Adrenal gland (tissue), 19 donors: ENCODE measurements at places on chromosomes 7 and 10. TPM values are rescaled to one million over a fixed set of nuclear protein-coding genes. Genes with fewer than 3 reads are reported as not detected.

DNA sequence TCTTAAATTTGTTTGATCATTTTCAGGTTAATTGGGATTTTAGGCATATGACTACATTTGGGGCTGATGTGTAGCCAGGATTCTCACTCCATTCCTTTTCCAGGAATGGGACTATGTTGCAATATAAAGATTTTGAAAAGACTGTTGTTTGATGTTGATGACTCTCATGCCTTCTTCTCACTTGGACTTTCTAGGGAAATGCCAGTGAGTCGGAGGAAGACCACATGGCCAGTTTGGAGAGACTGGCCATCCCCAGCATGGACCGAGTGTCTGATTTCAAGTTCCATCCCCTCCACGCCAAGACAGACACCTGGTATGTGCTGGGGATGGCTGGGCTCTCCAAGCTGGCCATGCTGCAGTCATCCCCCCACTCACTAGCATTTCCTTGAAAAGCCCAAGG lies 5.5 kb downstream of the IGFBP3 start:
- H3K27ac ChIP-seq, result no peak overlapping the region
- DNase-seq, result no peak
- no peak overlapping the region for H3K4me3 ChIP-seq
- H3K4me1 ChIP-seq, result peaks cover 4% of the 10 kb centered on the region

- no peak for DNase-seq
- no peak overlapping the region for H3K4me3 ChIP-seq
- H3K4me1 ChIP-seq, result no peaks in the 10 kb centered on the region
- H3K36me3 ChIP-seq, result no peaks in the 10 kb centered on the region
- no peaks in the 10 kb centered on the region for H3K27me3 ChIP-seq
These were observed 23.2 kb downstream of the CALCR start for GRCh38 chr7:93551063-93551895.

The DBF4 gene
- 0.91 TPM for total RNA-seq

The MBLAC1 gene
- 4.4 TPM for total RNA-seq

DNA sequence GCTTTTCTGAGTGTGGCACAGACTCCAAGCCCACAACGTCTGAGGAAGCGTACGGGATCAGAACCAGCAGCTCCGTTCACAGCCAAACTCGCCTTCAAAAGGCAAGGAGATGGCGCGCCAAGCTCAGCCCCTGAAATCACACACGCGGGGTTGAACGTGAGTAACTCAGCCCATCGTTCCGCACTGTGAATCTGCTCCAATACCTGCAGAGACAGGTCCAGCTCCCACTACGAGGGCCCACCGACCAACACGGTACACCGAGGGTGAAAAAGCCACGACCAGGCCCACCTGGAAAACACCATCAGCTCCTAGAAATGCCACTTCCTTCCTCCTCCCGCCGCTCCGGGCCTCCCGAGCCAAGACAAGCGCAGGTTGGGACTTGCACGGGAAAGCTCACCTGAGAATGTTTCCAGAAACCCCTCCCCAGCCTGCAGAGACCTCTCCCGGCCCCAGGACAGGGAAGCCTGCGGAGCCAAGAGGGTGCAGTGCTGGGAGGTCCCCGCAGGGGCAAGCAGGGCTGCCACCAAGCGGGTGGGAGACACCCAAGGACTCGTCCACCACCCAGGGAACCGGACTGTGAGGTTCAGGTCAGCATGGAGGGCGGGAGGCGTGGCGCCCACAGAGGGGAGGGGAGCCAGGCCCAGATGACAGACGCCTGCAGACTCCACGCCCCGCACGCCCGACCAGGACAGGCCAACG lies 93.9 kb upstream of the PDGFA start:
- peaks cover 14% of the 10 kb centered on the region for H3K4me1 ChIP-seq
- H3K27ac ChIP-seq, result no peak overlapping the region
- no peaks in the 10 kb centered on the region for H3K27me3 ChIP-seq
- no peaks in the 10 kb centered on the region for H3K36me3 ChIP-seq
- DNase-seq, result no peak

DNA sequence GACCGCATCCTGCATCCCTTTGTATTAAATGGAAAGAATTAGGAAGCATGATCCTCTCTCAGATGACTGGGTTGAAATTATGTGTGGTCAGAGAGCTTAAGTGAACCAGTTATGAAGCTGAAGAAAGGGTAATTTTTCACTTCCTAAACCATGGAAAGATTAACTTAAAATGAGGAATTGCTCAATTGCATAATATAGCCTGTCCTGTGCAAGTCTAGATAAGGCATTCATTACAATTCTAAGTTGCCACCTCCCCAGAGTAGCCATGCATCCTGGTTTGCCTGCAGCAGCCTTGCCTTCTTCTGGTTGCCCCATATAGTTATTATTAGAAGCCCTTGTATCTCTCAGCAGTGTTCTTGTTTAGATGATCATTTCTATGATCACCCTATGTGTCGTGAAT lies 45.3 kb downstream of the STARD3NL start:
- peaks cover 43% of the 10 kb centered on the region for H3K36me3 ChIP-seq
- H3K4me3 ChIP-seq, result no peak overlapping the region
- no peak for DNase-seq
- no peaks in the 10 kb centered on the region for H3K27me3 ChIP-seq

DNA sequence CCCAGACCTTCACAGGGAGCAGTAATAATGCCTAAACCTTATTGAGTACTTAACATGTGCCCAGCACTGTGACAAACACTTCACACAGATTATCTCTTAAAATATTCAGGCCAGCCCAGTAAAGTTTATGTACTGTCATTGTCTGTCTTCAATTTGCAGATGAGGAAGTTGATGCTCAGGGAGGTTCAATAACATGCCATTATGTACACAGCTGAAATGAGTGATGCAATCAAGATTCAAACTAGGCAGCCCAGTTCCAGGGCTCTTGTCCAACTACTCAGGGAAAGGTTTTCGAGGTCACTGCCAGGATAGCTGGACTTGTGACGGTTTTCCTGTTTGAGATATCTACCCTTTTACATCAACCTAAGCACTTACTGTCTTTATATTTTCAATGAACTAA lies 56.1 kb downstream of the AUTS2 start:
- no peaks in the 10 kb centered on the region for H3K4me1 ChIP-seq
- H3K36me3 ChIP-seq, result no peaks in the 10 kb centered on the region
- peak; percentile 43 for DNase-seq
- no peak overlapping the region for H3K4me3 ChIP-seq
- no peak overlapping the region for H3K27ac ChIP-seq

DNA sequence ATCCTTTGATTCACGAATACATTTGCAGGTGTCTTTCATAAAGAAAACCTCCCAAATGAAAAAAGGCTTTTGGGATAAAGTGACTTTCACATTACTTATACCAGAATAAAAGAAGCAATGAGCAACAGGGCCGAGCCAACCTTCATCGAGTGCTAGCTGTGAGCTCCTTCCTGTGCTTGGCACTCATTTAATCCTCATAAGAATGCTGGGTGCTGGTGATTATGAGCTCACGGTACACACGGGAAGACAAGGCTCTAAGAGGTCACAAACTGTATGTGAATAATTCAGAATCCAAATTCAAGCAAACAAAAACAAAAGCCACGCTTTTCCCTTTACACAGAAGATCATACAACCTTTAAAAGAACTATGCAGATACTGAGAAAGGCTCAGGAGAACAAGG lies 156.2 kb downstream of the COBL start:
- H3K27me3 ChIP-seq, result no peaks in the 10 kb centered on the region
- no peaks in the 10 kb centered on the region for H3K36me3 ChIP-seq
- no peak overlapping the region for H3K27ac ChIP-seq
- no peak for DNase-seq
- H3K4me1 ChIP-seq, result no peaks in the 10 kb centered on the region

- no peaks in the 10 kb centered on the region for H3K4me1 ChIP-seq
- H3K36me3 ChIP-seq, result no peaks in the 10 kb centered on the region
- no peak overlapping the region for H3K4me3 ChIP-seq
- no peak for DNase-seq
- no peaks in the 10 kb centered on the region for H3K27me3 ChIP-seq
These were observed 289.2 kb downstream of the FZD1 start for GRCh38 chr7:91553410-91553895.

DNA sequence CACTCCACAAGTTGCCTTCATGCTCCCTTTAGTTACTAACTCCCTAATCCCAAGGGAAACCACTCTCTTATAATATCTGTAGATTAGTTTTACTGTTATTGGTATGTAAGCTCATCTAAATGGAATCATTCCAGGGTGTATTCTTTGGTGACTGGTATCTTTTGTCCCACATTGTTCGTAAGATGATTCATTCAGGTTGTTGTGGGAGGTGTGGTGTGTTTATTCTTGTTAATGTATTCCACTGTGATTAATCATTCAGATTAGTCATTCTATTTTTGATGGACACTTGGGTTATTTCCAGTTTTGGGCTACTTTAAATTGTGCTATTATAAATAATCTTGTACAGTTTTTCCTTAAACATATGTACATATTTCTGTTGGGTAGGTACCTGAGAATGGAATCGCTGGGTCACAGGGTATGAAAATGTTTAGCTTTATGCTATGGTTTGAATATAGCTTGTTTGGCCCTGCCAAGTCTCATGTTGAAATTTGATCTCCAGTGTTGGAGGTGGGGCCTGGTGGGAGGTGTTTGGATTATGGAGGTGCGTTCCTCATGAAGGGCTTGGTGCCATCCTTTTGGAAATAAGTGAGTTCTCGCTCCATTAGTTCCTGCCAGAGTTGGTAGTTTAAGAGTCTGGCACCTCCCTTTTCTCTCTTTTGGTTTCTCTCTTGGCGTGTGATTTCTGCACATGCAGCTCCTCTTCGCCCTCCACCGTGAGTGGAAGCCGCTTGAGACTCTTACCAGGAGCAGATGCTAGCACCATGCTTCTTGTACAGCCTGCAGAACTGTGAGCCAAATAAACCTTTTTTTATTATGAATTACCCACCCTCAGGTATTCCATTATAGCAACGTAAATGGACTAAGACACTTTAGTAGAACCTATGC lies 13.8 kb downstream of the BTRC start:
- DNase-seq, result no peak
- no peaks in the 10 kb centered on the region for H3K27me3 ChIP-seq
- no peaks in the 10 kb centered on the region for H3K36me3 ChIP-seq
- no peak overlapping the region for H3K4me3 ChIP-seq

- no peaks in the 10 kb centered on the region for H3K27me3 ChIP-seq
- H3K4me3 ChIP-seq, result no peak overlapping the region
- no peak overlapping the region for H3K27ac ChIP-seq
- DNase-seq, result no peak
- peaks cover 12% of the 10 kb centered on the region for H3K4me1 ChIP-seq
These were observed 2.6 kb downstream of the LDB3 start for GRCh38 chr10:86670876-86671275.

DNA sequence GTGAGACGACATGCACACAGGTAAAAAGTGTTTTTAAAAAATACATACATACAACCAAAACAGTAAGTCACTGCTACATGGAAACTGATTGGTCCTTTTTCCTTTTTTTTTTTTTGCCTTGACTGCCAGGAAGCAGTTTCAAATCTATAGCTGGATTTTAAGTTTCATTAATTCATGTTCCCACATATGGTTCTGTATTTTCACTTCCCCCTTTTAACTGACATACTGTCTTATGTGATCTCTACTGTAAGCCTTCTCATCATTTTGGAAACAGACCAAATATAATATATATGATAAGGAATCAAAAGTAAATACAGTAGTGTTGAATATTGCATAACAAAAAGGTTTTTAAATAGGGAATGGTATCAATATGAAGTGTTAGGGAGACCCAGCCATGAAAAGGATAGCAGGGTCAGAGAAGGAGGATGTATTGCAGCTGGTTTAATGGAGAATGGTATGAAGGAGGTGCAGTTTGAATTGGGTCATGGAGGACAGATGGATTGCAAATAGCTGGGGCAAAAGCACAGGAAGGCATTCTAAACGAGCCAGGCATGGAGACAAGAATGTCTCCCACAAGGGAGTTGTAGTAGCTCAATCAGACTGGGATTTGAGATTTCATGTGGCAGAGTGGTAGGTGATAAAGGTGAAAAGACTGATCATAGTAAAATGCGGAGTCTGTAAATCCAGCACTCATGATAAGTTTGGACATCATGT lies 5.4 kb downstream of the CAV1 start:
- H3K36me3 ChIP-seq, result no peaks in the 10 kb centered on the region
- peaks cover 6% of the 10 kb centered on the region for H3K4me1 ChIP-seq
- DNase-seq, result no peak
- no peak overlapping the region for H3K27ac ChIP-seq
- peaks cover 19% of the 10 kb centered on the region for H3K27me3 ChIP-seq

- no peak overlapping the region for H3K27ac ChIP-seq
- no peak for DNase-seq
- H3K4me1 ChIP-seq, result no peaks in the 10 kb centered on the region
- no peak overlapping the region for H3K4me3 ChIP-seq
These were observed 614.3 kb downstream of the XPNPEP1 start for GRCh38 chr10:109308971-109309370.

- H3K36me3 ChIP-seq, result no peaks in the 10 kb centered on the region
- no peak overlapping the region for H3K4me3 ChIP-seq
- peak; percentile 93 for DNase-seq
- peak overlapping the region; percentile 55 for H3K27ac ChIP-seq
These were observed 52.2 kb downstream of the PWWP2B start for GRCh38 chr10:132449051-132449810.

GRCh38 chr10:116168329-116168728 lies 104.7 kb downstream of the GFRA1 start:
- H3K36me3 ChIP-seq, result no peaks in the 10 kb centered on the region
- no peak for DNase-seq
- H3K4me1 ChIP-seq, result no peaks in the 10 kb centered on the region
- no peak overlapping the region for H3K4me3 ChIP-seq
- H3K27ac ChIP-seq, result no peak overlapping the region

GRCh38 chr10:123567984-123568739 lies 98.0 kb upstream of the GPR26 start:
- H3K4me3 ChIP-seq, result no peak overlapping the region
- no peaks in the 10 kb centered on the region for H3K36me3 ChIP-seq
- DNase-seq, result no peak

DNA sequence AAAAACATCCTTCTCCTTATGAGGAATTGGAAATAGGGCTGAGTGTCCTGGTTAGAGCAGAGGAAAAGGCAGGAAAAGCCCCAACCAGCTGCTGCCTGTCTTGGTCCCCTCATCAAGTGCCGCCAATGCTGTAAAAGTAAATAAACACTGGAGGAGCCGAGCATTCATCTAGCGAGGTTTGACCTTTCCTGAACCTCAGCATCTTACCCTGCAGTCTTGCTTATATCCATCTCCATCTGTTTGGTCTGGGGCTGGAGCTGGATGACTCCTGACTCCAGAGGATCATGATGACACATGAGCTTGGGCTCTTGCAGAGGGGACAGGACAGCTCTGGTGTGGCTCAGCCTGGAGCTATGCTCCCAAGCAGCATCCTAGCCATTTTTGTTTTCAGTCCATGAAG lies 501.1 kb downstream of the TNS3 start:
- H3K36me3 ChIP-seq, result no peaks in the 10 kb centered on the region
- DNase-seq, result peak; percentile 23
- H3K27ac ChIP-seq, result no peak overlapping the region
- no peaks in the 10 kb centered on the region for H3K4me1 ChIP-seq
